ENCODE measurements at places on chromosomes 5 and 9.

- DNase-seq: peak; percentile 47
Measured at GRCh38 chr9:7910426-7911020, 110.9 kb upstream of the DMAC1 start.

DNA sequence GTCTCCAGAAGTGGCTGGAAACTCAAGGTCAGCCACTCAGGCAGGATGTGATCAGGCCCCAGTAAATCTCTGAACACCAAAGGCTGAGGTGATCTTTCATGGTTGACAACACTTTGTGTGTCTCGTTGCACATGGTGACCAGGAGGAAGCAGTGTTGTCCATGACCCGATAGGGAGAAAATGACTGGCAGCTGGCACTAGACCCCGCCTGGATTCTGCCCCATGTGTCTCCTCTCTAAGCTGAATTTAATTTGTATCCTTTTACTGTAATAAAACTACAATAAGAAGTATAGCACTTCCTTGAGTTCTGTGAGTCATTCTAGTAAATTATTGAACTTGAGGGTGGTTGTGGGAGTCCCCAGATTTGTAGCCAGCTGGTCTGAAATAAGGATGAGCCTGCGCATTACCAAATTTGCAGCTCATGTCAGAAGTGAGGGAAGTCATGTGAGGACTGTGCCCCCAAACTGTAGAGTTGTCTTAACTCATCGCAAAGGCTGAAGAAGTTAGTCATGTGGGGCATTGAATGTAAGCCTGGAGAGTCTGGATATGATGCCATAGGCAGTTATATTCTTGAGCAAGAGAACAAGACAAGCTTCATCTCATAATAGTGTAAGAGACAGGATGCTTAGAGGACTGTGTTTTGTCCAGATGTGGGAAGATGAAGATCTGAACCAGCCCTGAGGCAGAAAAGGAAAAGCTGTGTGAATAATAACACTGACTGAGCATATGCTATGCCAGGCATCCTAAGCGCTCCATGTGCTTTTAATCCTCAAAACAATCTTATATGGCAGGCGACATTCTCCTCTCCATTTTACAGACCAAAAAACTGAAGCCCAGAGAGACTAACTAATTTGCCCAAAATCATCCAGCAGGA is 55.9 kb downstream of the TMEM215 start:
- no peak for DNase-seq

- no peak for DNase-seq
Measured at GRCh38 chr5:54995168-54995567, 9.8 kb upstream of the ESM1 start.

GRCh38 chr5:171975262-171975876 is 31.1 kb downstream of the FBXW11 start:
- DNase-seq: peak; percentile 21

DNA sequence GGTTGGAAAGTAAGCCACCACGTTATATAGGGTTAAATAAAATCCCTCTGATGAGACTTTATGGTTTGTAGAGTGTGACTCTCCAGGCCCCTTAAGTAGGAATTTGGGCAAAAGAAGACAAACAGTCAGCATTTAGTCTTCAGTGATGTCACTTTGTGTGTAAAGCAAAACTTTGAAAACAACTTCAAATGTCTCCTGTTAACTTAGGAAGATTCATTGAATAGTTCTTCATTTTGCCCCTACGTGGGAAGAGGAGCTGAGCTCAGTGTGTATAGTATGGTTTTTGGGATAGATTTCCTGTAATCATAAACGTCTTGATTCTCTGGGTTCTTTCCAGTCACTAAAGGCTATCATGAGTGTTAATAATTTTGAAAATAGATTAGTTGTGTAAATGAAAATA is 101.3 kb downstream of the GADD45G start:
- DNase-seq: no peak

- DNase-seq: no peak
Measured at GRCh38 chr5:51573835-51574234, 190.6 kb downstream of the ISL1 start.

DNA sequence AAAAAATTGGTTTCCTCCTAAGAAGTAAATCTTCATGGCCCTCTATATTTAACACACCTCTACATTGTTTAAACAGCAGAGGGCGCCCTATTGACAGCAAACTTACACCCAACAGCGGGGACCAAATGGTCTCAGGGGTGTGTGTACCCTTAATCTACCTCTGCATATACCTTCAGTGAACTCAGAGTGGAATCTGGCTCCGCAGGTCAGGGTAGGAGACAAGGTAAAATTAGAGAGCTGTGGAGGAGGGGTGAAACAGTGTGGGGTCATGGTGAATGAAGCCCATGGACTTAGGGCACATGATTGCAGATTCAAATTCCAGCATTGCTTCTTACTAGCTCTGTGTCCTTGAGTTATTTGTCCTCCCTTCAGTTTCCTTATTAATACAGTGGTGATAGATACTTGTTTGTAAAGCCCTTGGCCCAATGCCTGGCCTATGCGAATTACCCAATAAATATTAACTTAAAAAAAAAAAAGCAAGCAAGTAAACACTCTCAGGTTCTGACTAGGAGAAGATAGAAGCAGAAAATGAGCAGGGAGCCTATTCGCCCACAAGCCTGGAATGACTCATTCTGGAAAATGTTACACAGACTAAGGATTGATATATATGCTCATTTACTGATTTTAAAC is 122.9 kb downstream of the CAVIN4 start:
- DNase-seq: peak; percentile 10

Measured in fibroblast of skin of right biceps (primary cell).